Stimulated activated CD4-positive, alpha-beta T cell treated with anti-CD3 and anti-CD28 coated beads, Interleukin-2, amount 100 ng/mL, for 48 hours (primary cell): ENCODE measurements at places on chromosomes 6 and 20.

DNA sequence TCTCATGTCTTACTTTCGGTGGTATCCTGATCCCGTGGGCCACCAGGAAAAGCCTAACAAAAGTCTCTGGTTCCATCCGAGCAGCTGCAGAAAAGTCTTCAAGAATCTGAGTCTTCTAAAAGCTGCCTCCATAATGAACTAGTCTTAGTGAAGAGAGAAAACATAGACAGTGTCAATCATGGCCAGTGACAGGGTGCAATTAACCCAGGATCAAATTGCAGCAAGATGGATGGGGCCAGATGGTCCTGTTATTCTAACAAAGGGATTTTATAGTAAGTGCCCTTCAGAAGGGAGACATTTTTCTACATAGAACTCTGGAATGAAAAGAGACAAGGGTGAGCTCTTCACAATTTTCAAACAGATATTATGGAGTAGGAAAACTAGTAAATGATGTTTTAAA is 281.6 kb upstream of the ZFP64 start:
- DNase-seq: no peak

GRCh38 chr6:149905911-149906371 is 8.0 kb upstream of the RAET1E start:
- no peak for DNase-seq

DNA sequence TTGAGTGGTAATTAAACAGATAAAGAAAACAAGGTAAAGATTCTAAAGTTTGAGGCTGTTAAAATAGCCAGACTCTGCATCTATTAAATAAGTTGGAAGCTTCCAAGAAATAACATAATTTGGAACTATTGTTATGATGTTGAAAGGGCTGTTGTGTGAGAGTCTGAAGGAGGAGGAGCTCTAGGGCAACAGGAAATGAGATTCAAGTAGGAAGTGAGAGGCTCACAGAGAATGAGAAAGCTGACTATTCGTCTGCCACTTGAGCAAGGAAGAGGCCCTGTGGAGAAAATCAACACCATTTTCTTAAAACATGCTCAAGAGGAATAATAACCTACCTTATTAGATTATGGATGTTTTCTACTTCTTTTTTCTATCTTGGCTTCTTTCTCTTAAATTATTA is 185.2 kb downstream of the SLC24A3 start:
- no peak for DNase-seq

DNA sequence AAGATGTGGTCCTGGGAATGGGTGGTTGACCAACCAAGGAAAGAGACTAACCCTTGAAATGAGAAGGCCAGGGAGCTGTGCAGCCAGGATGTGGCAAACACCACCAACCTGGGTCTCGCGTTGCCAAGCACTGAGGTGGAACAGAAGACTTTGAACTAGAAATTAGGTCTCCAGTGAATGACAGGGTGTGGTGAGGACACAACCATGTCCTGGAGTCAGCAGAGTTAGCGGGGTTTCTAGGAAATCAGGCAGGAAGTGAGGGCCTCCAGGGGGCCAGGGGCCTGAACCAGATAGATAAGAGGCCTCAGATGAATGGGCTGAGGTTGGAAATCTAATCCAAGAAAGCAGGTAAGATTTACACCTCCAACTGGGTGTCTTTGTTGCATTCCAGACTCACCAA is 353.3 kb upstream of the ARID1B start:
- DNase-seq: no peak

- no peak for DNase-seq
Observed at GRCh38 chr20:37397076-37397953, 51.4 kb downstream of the SRC start.

DNA sequence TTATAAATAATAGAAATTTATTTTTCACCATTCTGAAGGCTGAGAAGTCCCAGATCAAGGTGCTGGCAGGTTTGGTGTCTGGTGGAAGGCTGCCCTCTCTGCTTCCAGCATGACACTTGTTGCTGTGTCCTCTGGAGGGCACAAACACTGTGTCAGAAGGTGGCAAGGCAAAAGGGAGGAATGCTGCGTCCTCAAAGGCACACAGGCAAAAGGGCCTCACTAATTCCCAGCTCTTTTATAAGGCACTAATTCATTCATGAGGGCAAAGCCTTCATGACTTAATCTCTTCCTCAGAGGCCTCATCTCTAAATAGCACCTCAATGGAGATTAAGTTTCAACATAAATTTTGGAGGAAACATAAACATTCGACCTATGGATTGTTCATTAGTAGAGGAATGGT is 209.5 kb upstream of the SMLR1 start:
- DNase-seq: no peak

- DNase-seq: no peak
Observed at GRCh38 chr20:43017241-43018030, 172.3 kb downstream of the PTPRT start.

GRCh38 chr6:113433335-113433991 is 423.7 kb upstream of the MARCKS start:
- no peak for DNase-seq

GRCh38 chr6:111565326-111566221 is 40.1 kb downstream of the TRAF3IP2 start:
- no peak for DNase-seq

DNA sequence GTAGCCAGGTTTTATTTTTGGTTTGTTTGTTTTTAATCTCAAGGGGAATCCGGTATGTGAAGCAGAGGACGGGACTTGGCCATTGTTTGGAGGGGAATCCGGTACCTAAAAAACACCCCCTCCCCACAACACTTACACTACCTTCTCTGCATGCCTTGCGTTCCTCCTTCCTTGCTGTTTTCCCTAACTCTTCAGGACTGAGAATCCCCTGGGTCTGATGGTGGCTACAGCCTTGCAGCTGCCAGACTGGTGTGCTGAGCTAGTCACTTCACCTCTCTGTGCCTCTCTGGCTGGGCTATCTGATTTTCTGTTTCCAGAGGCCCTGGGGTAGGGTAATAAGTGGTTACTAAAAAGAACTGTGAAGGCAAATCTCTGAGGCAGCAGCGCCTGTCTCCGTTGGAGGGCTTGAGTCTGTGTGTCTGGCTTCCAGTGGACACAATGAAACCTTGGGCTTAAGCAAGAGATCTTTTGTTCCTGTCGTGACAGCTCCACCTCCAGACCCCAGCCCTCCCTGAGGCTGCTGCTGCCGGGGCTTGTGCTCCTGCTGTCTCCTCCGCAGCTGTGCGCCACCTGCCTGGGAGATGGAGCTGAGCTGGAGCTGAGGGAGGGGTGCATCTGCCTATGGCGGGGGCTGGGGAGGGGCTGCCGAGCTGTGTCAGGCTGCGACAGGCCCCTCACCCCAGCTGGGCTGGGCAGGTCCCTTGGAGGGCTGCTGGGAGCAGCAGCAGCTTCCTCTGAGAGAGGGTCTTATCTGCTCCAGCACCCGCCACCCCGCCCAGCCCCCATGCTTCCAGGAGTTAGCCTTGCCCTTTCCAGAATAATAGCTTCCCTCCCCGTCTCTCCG is 65.8 kb upstream of the CCDC167 start:
- DNase-seq: no peak

- DNase-seq: no peak
Observed at GRCh38 chr6:106549521-106549920, 79.8 kb downstream of the RTN4IP1 start.

DNA sequence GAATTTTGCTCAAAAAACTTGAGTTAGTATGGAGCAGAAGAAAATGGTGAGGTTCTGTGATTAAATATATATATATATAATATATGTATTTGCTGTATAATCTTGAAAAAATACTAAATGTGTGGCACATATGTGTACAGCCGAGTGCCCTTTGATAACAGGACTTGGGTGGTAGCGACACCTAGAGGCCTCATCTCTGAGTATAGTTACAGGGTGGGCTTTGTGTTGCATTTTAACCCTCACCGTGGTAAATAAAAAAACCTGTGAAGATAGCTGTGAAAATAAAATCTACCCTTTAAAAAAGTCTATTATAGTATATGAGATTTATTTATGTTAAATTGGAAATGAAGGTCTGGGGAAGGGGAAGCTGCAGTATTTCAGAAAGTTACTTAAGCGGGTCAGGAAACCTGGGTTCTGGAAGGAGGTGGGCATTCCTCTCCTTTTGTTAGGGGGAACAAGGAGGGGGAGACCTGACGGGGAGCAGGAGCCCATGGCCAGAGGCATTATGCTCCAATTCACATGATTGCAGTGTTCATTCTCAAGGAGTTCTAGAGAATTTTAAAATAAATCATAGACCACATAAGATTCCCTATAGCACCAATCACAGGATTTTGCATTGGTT is 82.7 kb downstream of the SH3BGRL2 start:
- peak; percentile 19 for DNase-seq

GRCh38 chr6:160960839-160961238 is 30.7 kb upstream of the MAP3K4 start:
- DNase-seq: no peak

- DNase-seq: no peak
Observed at GRCh38 chr6:81767163-81767891, 14.8 kb upstream of the TENT5A start.

- no peak for DNase-seq
Observed at GRCh38 chr20:51121901-51122412, 99.0 kb upstream of the KCNG1 start.

- DNase-seq: no peak
Observed at GRCh38 chr20:49287555-49288249, 9.8 kb upstream of the ZNFX1 start.

GRCh38 chr20:62121776-62122653 is at the start of gene LSM14B:
Gene LSM14B, plus strand, starts transcription at chr20:62122475. Its CDS starts 192 bp downstream, at chr20:62122667.
- peak; percentile 96 for DNase-seq

DNA sequence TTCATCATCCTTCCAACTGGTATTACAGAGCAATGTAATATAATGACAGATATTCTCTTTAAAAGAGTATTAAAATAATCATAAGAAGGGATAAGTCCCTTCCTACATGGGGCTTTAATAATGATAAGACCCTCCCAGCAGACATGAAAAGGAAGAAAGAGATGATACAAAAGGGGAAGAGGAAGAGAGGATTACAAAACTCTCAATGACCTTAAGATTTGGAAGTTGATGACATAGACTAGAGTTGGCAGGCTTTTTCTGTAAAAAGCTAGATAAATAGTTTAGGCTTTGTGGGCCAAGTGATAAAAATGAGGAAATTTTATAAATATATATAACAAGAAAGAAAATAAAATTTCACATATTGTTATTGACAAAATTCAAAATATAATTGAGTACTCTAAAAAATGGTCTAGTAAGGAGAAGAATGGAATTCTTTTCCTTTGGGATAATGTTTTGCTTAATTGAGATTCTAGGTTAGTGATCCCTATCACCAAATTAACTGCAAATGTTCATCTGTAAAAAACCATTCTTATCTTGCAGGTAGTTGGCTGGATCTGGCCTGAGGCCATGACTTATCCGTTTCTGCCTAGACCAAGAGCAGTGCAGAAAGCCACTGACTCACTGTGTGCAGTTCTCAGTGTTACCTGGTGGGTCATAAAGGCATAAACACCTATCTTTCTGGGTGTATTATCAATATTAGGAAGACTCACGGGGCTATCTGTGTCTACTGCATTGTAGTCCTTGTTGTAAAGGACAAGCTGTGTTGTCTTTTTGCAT is 11.0 kb downstream of the RIPOR2 start:
- no peak for DNase-seq

DNA sequence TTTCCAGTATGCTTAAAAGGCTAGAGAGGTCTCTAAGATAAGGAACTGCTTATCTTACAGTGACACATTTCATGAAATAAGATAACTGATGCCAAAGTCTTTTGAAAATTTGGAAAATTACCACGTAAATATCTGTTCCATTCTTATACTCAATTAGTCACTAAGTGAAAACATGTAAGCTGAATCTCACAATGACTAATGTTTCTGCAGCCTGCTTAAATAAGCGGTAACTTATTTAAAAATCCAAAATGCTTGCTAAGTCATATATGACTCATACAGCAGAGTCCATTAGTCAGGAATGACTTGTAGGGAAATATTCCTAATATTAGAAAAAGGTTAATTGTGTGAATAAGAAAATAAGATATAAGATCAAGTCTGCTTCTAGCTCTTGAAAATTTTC is 27.8 kb upstream of the LGSN start:
- no peak for DNase-seq

GRCh38 chr6:144150710-144151657 is 667 bp downstream of the STX11 start:
- DNase-seq: peak; percentile 37

DNA sequence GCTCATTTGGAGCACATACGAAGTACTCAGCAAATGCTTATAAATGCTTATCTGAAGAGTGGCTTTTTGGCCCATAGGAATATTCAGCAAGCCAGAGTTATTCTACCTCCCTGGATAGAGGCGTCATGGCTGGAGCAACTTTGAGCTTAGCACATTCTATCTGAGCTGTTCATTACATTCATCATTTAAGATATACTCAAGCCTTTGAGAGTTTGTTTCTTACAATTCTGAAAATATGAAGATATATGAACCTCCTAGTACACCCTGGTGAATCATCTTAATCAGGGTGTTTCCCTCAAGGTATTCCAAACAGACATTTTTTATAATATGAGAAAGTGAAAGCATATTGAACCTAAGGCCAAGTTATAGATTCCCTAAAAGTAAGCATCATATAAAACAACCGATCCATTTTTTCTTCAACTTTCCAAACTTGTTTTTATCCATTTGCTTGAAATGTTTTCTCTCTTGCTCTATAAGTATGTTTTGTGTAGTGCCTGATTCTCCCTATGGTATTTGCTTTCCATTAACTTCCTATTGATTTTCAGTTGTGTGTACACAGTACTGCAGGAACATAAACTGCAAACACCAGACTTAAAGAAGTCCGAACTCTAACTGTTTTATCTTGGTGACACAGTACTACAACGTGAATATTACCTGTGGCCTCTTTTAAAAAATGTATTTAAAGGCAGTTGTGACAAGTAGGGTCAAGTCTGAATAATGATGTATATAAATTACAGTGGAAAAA is 139.7 kb upstream of the PTPRK start:
- DNase-seq: no peak

- no peak for DNase-seq
Observed at GRCh38 chr20:44552568-44552949, 29.8 kb upstream of the PKIG start.

DNA sequence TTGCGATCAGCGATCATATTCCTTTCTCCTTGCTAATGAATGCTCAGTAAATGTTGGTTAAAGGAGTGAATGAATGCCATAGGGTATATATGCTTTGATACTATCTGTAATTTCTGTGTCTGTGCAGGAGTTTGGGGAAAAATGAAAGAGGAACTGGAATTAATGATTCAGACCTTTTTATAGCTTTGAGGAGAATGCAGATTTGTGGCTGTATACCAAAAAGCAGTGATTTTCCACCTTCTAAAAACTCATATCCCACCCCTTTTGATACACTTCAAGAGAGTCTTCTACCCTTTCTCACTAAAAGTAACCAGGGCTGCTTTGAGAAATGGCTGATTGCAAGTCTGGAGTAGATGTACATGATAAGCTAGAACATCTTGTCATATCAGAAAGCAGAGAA is 26.6 kb upstream of the SUMO4 start:
- no peak for DNase-seq

GRCh38 chr20:40156600-40157317 is 532.3 kb downstream of the MAFB start:
- DNase-seq: no peak

DNA sequence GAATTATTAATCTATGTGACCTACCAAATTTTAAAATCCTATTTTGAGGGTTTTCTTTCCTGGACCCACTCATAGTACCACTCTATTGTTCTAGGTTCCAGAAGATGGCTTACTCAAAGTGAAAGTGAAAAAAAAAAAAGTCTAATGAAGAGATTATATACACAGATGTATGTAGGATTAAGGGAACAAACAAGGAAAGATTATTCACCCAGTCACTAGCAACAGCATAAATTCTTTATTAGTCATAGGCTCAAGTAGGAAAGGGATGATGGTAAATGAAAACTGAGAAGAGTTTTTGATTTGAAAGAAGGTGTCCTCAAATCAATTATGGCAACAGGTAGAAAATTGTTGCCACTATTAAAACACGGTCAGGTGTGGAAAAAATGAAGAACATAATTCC is 923.7 kb downstream of the TBC1D32 start:
- no peak for DNase-seq

GRCh38 chr6:123896869-123897268 is 93.2 kb downstream of the NKAIN2 start:
- no peak for DNase-seq
